ENCODE measurements at places on chromosomes 2 and 18.

DNA sequence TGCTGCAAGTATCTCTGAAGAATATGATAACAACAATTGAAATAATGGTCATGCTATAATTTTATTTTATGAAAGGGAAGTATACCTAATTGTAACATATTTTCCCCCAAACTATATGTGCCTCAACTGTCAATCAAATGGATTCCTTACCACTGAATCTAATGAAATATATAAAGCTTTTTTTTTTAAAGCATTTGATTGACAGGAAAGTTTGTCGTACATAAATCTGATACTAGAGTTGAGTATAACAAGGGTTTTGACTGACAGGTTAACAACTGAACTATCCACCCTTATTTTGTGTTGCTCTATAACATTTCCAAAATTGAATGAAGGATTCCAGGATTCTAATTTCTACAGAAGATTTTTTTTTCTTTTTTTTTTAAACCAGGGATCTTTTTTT lies 1333.3 kb upstream of the SLC39A10 start:
- no peak for DNase-seq

- DNase-seq, result no peak
Observed at GRCh38 chr2:218583983-218584850, 15.6 kb downstream of the CNOT9 start.

DNA sequence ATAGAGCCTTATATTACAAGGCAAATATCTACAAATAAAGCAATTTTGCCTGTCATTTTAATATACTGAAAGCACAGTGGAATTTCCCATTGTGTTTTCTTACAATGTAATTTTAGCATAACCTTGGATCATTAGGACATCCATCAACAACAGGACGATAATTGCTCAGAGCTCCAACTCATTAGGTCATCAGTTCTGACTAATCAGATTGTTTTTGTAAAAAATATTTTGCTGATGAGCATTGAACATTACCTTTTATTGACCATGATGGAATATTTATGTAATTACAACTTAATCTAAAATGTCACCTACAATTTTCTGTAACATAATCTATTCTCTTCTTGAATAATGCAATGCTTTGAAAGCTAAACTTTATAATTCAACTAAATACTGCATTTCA lies 215.3 kb upstream of the DSEL start:
- DNase-seq, result no peak

- DNase-seq, result no peak
Observed at GRCh38 chr2:234835738-234836137, 116.1 kb upstream of the SH3BP4 start.

GRCh38 chr2:232949016-232949415 lies 64.0 kb downstream of the NGEF start:
- DNase-seq, result no peak

- no peak for DNase-seq
Observed at GRCh38 chr2:119650846-119651370, 28.1 kb upstream of the TMEM177 start.

GRCh38 chr2:46119453-46119852 lies 177.8 kb upstream of the EPAS1 start:
- no peak for DNase-seq

DNA sequence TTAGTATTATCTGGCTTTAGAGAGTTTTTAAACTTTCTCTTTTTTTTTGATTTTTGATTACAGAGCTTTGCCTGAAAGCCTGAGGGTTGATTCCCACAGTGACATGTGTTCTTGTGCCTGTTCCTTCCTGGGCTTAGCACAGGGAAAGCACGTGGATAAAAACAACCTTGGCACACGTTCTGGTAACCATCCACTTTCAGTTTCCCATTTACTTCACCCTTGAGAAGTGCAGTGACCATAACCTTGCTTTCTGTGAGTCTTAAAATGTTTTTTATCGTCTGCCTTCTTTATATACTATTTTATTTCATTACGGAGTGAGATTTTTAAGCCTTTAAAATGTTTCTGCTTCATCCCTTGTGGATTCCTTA lies 11.5 kb downstream of the CD226 start:
- no peak for DNase-seq

DNA sequence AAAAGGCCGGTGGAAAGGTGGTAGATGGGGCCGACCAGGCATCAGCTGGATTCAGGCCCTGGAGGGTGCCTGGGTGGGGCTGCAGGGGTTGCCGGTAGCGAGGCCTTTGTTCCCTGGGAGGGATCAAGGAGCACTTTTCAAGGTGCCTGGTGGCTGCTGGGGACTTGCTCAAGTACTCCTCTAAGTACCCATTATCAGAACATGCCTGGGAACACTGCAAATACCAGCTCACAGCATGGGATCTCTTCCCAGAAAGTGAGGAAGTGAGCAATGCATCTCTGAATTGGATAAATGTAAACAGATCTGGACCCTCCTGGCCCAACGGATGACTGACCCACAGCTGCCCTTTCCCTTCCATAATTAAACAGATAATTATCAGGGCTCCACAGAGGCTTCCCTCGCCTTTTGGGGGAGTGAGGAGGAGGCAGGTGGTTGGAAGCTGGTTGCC lies 210.5 kb downstream of the SH3RF3 start:
- no peak for DNase-seq

- peak; percentile 32 for DNase-seq
Observed at GRCh38 chr2:230824406-230824978, 40.2 kb upstream of the ITM2C start.

DNA sequence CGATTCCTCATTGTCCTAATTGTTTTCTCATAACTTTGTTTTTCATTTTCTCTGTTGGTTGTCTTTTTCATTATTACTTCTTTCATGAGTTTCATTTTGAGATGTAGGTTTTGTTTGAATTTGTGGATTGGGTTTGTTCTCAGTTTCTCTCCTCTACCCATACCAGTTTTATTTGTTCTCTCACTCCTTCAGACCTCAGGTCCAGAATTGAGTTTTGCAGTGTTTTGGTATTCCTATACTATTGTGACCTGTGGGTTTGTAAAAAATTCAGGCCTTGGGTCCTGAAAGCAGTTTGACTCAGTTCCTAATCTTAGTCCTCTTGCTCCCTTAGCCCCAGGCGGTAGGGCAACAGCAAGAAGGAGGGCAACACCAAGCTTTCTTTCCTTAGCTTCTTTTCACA lies 28.3 kb upstream of the UBE2E3 start:
- DNase-seq, result no peak

GRCh38 chr2:40957508-40957907 lies 505.6 kb upstream of the SLC8A1 start:
- no peak for DNase-seq

DNA sequence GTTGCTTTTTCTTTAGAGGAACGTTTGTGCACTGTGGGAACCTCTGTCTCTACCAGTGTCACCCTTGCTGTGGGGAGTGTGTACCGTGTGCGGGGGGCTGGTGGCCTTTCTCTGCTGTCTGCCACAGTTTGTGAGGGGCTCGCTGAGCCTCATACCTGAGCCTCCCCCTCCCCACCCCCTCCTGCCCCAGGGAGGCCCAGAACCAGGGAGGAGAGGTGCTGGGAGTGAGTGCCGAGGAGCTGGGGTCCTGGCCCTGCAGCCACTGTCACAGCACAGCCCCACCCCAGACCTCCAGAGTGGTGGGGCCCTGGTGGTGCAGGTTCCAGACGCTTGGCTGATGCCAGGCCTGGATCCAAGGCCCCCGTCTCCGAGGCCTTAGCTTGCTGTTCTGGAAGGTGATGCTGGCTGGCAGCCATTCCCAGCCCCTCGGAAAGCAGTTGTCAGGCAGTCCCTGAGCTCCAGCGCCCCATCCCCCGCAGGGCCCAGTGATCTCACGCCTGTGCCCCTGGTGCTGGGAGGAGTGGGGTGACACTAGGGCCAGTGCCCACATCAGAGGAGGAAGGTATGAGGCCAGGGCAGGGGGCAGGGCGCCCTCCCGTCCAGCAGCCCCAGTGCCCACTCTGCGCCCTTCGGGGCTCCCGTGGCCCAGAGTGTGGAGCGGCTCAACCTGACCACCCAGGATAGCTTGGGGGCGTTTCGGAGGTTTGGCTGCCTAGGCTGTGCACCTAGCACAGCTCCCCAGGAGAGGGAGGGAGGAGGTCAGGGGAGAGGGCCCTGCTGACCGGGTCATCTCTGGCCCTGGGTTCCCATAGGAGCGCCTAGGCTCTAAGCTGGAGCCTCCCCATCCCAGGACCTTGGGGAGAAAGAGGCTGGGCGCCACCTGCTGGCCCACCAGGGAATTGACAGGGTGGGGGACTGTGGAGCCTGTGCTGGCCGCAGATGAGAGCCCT lies 53.0 kb upstream of the ALPP start:
- DNase-seq, result peak; percentile 57

- no peak for DNase-seq
Observed at GRCh38 chr2:156323754-156324153, 8.8 kb downstream of the NR4A2 start.

GRCh38 chr2:8193686-8194615 lies 487.9 kb upstream of the ID2 start:
- DNase-seq, result no peak

DNA sequence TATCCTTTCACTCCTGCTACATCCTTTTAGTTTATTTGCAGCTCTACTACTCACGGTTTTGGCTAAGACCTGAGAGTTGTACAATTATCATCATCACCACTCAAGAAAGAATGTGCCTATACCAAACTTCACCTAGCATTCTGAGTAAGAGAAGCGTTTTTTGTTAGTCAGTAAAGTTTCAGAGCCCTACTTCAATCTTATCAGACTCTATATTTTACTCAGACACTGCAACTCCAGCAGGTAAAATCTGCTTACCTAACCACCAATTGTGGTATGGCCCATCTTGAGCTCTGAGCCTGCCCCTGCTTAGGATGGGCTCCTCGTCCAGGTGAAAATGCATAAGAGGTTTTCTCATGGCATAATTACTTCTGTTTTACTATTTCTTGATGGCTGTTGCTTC lies 37.1 kb downstream of the ICOS start:
- no peak for DNase-seq

- no peak for DNase-seq
Observed at GRCh38 chr18:79818631-79819030, 20.9 kb downstream of the KCNG2 start.

DNA sequence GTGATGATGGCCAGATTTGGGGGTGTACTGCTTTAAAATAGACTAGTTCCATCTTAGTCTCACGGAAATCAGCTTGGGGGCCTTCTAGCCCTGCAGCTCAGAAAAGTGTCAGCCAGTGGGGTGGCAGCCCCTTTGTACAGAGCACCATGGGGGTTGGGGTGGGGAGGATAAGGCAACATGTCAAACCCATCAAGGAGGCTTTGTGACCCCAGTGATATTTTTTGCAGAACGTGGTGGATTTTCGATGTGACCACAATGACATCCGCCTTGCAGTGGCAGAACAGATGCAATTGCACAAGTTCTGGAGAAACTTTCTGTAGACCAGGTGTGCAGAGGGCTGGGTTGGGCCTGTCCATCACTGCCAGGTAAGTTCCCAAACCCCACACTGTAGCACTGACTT lies 3.0 kb upstream of the CD8A start:
- DNase-seq, result no peak
